ENCODE measurements at places on chromosomes 16 and 17. TPM values are rescaled to one million over a fixed set of nuclear protein-coding genes. Genes with fewer than 3 reads are reported as not detected.

GRCh38 chr16:69848637-69849545, 86.8 kb downstream of the WWP2 start:
- H3K4me3 ChIP-seq, result no peak overlapping the region
- DNase-seq, result peak; percentile 78
- peaks cover 21% of the 10 kb centered on the region for H3K4me1 ChIP-seq
- peaks cover 23% of the 10 kb centered on the region for H3K36me3 ChIP-seq

The TBC1D16 gene
- total RNA-seq, result 21.0 TPM

DNA sequence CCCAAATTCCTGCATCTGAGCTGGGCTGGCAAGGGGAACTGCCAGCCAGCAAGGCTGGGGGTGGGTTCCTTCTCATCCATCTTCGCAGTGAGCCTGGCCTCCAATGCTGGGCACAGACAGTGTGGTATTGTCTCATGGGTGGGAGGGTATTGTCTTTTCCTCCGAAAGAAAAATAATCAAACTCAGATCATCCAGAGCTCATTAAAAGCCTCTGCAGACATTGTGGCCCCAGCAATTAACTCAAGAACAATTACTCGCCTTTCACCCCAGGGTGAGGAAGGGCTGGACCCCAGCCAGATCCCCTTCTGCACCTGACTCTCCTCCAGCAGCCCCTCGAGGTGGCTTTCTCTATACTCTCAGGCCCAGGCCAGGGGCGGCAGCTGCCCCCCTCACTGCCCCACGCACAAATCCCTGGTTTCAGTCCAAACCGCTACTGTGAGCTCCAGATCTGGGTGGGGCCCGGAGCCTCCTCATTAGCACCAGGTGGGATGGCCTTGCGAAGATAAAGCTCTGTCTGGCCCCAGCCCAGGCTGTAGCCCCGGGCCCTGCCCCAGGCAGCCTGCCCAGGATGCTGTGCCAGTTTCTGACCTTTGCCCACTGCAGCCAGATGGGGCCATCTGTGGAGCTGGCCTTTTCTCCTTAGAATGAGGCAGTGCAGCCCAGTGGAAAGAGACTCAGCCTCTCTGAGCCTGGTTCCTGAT, 2.3 kb upstream of the KRT15 start:
- H3K27ac ChIP-seq, result no peak overlapping the region
- H3K4me3 ChIP-seq, result no peak overlapping the region
- no peak for DNase-seq
- peaks cover 51% of the 10 kb centered on the region for H3K4me1 ChIP-seq

DNA sequence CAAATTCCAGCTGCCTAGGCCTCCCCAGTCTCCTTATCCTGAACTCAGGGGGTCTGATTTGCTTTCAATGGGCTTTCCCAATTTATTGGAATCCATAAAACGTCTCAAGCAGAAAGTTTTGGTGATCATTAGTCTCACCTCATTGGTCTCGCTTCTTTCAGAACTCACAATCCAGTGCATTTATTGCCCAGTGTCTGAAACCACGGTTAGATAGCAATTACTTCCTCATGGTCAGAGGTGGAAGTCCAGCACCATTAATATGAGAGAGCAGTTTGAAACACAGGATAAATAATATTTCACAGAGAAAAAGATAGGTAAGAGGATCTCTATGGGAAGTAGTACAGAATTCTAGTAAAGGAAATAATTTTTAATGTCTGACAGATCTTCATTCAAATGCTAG, 128.7 kb downstream of the TOX3 start:
- no peak for DNase-seq
- H3K27ac ChIP-seq, result no peak overlapping the region

DNA sequence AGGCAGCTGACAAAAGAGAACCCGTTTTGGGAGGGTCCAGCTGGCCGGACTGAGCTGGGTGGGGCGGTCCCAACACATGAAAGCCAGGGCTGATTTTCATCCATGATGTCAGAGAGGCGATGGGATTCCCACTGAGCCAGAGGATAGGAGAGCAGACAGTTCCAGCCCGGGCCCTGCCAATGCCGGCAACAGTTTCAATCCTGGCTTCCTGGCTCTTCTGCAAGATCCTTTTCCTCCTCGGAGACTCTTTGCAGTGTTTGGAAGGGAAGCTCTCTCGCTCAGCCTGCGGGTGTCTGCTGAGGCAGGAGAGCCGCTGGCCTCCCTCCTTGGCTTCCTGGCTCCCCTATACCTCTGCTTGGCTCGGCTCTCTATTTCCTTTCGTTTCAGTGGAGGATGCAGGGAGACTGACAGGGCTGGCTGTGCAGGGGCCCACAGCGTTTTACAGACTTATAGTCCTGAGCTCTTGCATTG, 145.5 kb upstream of the SOX9 start:
- H3K27ac ChIP-seq, result peak overlapping the region; percentile 54
- no peaks in the 10 kb centered on the region for H3K27me3 ChIP-seq
- H3K4me1 ChIP-seq, result peaks cover 10% of the 10 kb centered on the region
- DNase-seq, result peak; percentile 77
- peak overlapping the region; percentile 36 for H3K4me3 ChIP-seq

GRCh38 chr16:11586856-11587642, at the start of gene LITAF:
LITAF (minus strand) TSS chr16:11586919; CDS start chr16:11556730, 30,189 bp downstream.
- no peaks in the 10 kb centered on the region for H3K36me3 ChIP-seq
- H3K27me3 ChIP-seq, result no peaks in the 10 kb centered on the region
- peak within 1 kb of the TSS; percentile 94 for H3K4me3 ChIP-seq
- DNase-seq, result peak; percentile 78
- H3K27ac ChIP-seq, result peak within 1 kb of the TSS; percentile 96

The CDRT15 gene
- not detected for total RNA-seq

The ZFHX3 gene
- total RNA-seq, result 11.9 TPM

- no peaks in the 10 kb centered on the region for H3K27me3 ChIP-seq
- H3K4me1 ChIP-seq, result no peaks in the 10 kb centered on the region
- no peak overlapping the region for H3K27ac ChIP-seq
- H3K4me3 ChIP-seq, result no peak overlapping the region
- H3K36me3 ChIP-seq, result no peaks in the 10 kb centered on the region
Observed at GRCh38 chr16:77562497-77562896, 127.7 kb upstream of the ADAMTS18 start.

DNA sequence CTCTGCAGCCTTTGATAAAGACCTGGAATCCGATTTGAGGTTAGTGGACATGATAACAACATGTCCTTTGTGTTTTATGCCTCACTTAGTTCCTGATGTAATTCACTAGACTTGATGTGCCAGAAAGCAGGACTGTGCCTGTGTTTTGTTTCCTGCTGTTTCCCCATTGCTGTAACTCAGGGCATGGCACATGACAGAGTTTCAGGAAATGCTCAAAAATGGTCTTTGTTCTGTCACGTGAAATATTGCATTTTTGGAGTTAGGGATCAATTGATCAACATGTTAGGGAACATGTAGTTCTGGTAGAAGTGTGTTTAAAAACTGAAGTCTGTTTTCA, 32.8 kb downstream of the DHX38 start:
- no peak for DNase-seq
- H3K4me1 ChIP-seq, result peaks cover 20% of the 10 kb centered on the region
- H3K36me3 ChIP-seq, result no peaks in the 10 kb centered on the region

Measured in stomach (tissue), 19 donors.